ENCODE measurements at places on chromosomes 3 and 15. TPM values are rescaled to one million over a fixed set of nuclear protein-coding genes. Genes with fewer than 3 reads are reported as not detected.

DNA sequence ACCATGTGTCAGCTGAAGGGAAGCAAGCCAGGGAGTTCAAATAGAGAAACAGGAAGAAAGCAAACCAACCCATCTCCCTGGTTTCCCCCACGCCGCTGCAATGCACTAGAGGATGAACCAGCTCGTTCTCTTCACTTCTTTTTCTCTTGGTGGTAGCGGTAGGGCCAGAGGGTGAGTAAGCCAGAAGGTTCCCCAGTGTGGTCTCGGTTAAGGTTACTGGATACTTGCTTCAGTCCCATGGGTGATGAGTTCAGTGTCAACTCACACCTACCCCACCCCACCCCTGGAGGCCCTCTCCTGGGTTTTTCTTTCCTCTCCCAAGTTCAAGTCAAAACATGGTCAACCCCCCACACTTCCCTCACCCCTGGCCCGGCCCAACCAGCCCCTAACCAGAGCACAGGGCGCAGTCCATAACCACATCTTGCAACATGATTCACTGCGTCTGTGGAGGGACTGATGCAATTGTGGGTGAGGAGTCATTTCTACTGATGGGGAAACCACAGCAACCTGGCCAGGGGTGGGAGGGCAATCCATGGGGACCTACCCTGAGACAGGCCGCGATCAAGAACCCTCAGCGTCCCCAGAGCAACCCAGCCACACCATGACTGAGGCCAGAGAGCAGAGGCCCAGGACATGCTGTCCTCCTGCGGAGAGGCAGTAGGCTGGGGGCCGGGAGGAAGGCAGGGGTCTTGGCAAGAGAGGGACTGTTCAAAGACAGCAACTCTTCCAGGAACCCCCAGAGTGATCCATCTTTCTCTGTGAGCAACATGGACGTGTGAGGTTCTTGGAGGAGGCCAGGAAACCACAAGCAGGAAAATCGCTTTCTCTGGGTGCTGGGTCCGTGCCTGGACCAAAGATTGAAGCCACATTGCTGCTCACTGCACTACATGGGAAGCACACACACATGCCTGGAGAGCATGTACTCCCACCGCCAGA is 276.6 kb downstream of the UACA start:
- H3K4me3 ChIP-seq: no peak overlapping the region
- H3K27me3 ChIP-seq: peaks cover 40% of the 10 kb centered on the region
- H3K4me1 ChIP-seq: peaks cover 43% of the 10 kb centered on the region
- H3K27ac ChIP-seq: peak overlapping the region; percentile 63
- no peaks in the 10 kb centered on the region for H3K36me3 ChIP-seq

- no peaks in the 10 kb centered on the region for H3K36me3 ChIP-seq
- peak; percentile 33 for DNase-seq
- H3K27ac ChIP-seq: no peak overlapping the region
- H3K4me1 ChIP-seq: peaks cover 13% of the 10 kb centered on the region
- peaks cover 6% of the 10 kb centered on the region for H3K27me3 ChIP-seq
- H3K4me3 ChIP-seq: no peak overlapping the region
Measured at GRCh38 chr15:58864602-58865424, 68.7 kb downstream of the SLTM start.

GRCh38 chr3:106809623-106810299 is 567.5 kb upstream of the CCDC54 start:
- H3K4me3 ChIP-seq: no peak overlapping the region
- DNase-seq: no peak
- H3K4me1 ChIP-seq: no peaks in the 10 kb centered on the region
- H3K36me3 ChIP-seq: no peaks in the 10 kb centered on the region

GRCh38 chr3:112817271-112817670 is 29.4 kb downstream of the CD200R1L start:
- no peaks in the 10 kb centered on the region for H3K27me3 ChIP-seq
- no peak overlapping the region for H3K4me3 ChIP-seq
- H3K4me1 ChIP-seq: peaks cover 9% of the 10 kb centered on the region
- no peaks in the 10 kb centered on the region for H3K36me3 ChIP-seq
- H3K27ac ChIP-seq: no peak overlapping the region
- no peak for DNase-seq

- no peak for DNase-seq
- H3K4me1 ChIP-seq: peaks cover 8% of the 10 kb centered on the region
- no peaks in the 10 kb centered on the region for H3K27me3 ChIP-seq
- H3K4me3 ChIP-seq: no peak overlapping the region
- H3K36me3 ChIP-seq: peaks cover 10% of the 10 kb centered on the region
Measured at GRCh38 chr3:160379628-160380214, 19.3 kb downstream of the IFT80 start.

KNG1 gene
- not detected for total RNA-seq

POC1A gene
- total RNA-seq: 26.1 TPM

SLC27A2 gene
- 22.1 TPM for total RNA-seq

DNA sequence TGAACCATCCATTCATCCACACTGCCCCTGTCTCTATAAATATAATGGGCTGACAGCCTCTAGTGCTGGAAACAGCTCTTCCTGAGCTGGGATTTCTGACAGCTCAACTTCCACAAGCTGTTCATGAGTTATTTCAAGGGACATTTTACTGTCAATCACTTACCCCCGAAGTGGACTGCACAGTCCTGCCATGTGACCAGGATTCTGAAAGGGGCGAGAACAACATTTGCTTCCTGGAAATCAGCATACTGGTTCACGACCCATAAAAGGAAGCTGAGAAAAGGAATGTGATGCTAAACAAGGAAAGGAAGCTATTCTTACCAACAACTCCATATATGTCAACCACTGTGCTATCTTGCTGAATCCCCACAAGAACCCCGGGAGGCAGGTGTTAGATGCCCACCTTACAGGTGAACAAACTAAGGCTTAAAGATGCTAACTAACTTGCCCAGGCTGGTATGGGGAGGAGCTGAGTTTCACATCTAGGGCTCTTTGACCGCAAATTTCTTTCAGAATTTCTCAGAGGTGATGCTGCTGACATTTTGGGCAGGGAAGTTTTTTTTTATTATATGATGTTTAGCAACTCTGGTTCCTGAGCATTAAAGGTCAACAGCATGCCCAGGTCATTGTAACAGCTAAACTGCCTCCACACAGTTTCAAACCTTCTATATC is 16.5 kb upstream of the REC114 start:
- no peak overlapping the region for H3K27ac ChIP-seq
- H3K27me3 ChIP-seq: peaks cover 21% of the 10 kb centered on the region
- no peak overlapping the region for H3K4me3 ChIP-seq
- DNase-seq: no peak

OXTR gene
- 0.70 TPM for total RNA-seq

DNA sequence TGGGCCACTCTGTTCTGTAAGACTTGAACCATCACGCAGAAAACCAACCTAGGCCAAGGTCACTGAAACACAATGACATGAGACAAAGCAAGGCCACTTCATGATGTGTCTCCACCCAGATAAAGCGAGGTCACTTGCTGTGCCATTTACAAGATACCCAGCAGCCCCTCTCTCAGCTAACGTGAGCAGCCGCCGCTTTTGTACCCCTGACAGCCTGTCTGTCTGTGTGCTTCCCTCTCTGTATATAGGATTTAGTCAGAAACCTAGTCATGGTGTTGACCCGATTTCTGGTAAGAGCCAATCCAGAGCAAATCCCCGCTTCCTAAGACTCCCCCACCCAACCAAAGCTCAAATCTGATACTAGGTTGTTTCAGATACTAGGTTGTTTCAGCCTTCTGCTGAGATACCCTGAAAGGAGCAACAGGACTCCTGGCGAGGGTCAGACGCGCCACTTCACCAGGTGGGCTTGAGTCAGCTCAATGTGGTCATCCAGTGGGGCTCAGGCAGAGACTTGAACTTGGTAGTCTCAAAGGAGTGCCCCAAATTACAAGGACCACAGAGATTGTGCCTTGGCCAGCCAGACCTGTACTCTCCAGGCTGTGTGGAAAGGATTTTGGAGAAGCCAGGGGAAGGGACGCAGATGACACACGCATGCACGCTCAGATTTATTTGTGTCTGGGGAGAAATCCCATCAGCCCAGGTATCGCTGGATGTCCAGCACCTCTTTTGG is 3.1 kb upstream of the ZXDC start:
- H3K4me1 ChIP-seq: peaks cover 13% of the 10 kb centered on the region
- no peaks in the 10 kb centered on the region for H3K27me3 ChIP-seq
- no peak overlapping the region for H3K4me3 ChIP-seq
- no peak overlapping the region for H3K27ac ChIP-seq
- peaks cover under 1% of the 10 kb centered on the region for H3K36me3 ChIP-seq
- DNase-seq: no peak

DNA sequence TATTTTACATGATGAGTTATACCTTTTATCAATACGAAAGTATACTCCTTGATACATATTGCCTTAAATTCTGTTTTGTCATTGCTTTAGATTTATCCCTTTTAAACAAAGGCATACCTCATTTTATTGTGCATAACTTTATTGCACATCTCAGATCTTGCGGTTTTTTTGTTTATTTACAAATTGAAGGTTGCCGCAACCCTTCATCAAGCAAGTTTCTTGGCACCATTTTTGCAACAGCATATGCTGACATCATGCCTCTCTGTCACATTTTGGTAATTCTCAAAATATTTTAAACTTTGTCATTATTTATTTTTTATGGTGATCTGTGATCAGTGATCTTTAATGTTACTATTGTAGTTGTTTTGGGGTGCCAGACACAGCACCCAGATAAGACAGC is 20.9 kb downstream of the SNRK start:
- peak overlapping the region; percentile 70 for H3K27ac ChIP-seq
- peaks cover 85% of the 10 kb centered on the region for H3K4me1 ChIP-seq
- H3K36me3 ChIP-seq: peaks cover 53% of the 10 kb centered on the region
- DNase-seq: no peak

- DNase-seq: no peak
- no peak overlapping the region for H3K4me3 ChIP-seq
- H3K4me1 ChIP-seq: no peaks in the 10 kb centered on the region
- peaks cover 8% of the 10 kb centered on the region for H3K27me3 ChIP-seq
Measured at GRCh38 chr15:73845907-73846306, 27.5 kb upstream of the TBC1D21 start.

GRCh38 chr3:38630606-38631005 is 18.9 kb downstream of the SCN5A start:
- DNase-seq: no peak
- H3K27me3 ChIP-seq: no peaks in the 10 kb centered on the region
- H3K36me3 ChIP-seq: no peaks in the 10 kb centered on the region
- H3K4me1 ChIP-seq: no peaks in the 10 kb centered on the region

DNA sequence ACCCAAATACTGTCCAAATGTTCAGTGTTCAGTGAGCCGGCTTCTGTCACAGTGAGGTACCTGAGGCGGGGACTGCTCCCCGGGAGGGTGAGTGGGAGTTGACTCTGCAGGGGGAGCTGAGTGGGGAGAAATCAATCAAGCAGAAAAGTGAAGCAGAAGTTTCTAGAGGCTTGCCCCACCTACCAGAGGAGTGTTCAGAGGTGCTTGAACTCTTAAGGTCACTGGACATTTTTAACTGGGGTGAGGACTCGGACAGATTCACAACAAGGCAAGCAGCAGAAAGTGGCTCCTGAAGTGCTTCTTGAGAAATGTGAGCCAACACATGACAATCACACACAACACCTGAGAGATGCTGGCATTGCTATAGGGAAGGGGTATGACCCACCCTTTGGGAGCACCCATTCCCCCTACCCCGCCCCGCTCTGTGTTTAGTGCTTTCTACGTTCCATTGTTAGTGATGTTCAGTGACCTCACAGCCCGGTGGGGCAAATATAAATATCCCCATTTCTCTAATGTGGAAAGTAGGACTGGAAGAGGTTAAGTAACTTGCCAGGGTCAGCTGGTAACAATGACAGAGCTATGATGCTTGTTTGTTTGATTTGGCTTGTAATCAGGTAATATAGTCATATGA is 48.6 kb upstream of the AKAP13 start:
- H3K4me3 ChIP-seq: peak overlapping the region; percentile 41
- H3K36me3 ChIP-seq: peaks cover 3% of the 10 kb centered on the region
- H3K27me3 ChIP-seq: no peaks in the 10 kb centered on the region
- DNase-seq: no peak
- peaks cover 46% of the 10 kb centered on the region for H3K4me1 ChIP-seq
- H3K27ac ChIP-seq: peak overlapping the region; percentile 88

- H3K27me3 ChIP-seq: peaks cover 5% of the 10 kb centered on the region
- no peak for DNase-seq
- H3K36me3 ChIP-seq: no peaks in the 10 kb centered on the region
- no peak overlapping the region for H3K4me3 ChIP-seq
- H3K27ac ChIP-seq: no peak overlapping the region
Measured at GRCh38 chr3:169323578-169324451, 339.7 kb downstream of the MECOM start.

DNA sequence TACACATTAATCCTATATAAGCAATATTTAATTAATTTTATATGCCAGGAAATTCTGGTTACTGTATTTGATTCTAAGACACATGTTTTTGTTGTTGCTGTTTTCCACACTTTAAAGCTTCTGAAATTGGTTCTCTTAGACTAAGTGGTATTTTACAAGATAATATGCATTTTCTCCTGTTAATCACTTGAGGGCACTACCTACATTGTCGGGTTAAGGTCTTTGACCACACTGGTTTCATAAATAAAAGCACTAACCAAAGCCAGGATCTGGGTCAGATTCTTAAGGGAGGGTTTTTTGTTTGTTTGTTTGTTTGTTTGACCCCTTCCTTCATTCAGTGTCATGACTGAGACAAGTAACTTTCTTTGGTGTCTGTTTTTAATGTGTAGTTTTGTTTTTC is 590.2 kb downstream of the RBMS3 start:
- peaks cover 7% of the 10 kb centered on the region for H3K27me3 ChIP-seq
- H3K4me1 ChIP-seq: no peaks in the 10 kb centered on the region

CCDC54 gene
- not detected for total RNA-seq

GRCh38 chr15:81161160-81161673 is 27.1 kb downstream of the CFAP161 start:
- H3K4me3 ChIP-seq: no peak overlapping the region
- peaks cover 19% of the 10 kb centered on the region for H3K4me1 ChIP-seq
- H3K27me3 ChIP-seq: peaks cover 9% of the 10 kb centered on the region

LCTL gene
- total RNA-seq: not detected

GRCh38 chr3:122727294-122727693 is 46.7 kb downstream of the PARP14 start:
- DNase-seq: no peak
- H3K27me3 ChIP-seq: no peaks in the 10 kb centered on the region
- no peaks in the 10 kb centered on the region for H3K4me1 ChIP-seq
- H3K4me3 ChIP-seq: no peak overlapping the region

- peak overlapping the region; percentile 68 for H3K4me3 ChIP-seq
- peaks cover 72% of the 10 kb centered on the region for H3K4me1 ChIP-seq
- DNase-seq: peak; percentile 6
- peaks cover 3% of the 10 kb centered on the region for H3K36me3 ChIP-seq
- no peaks in the 10 kb centered on the region for H3K27me3 ChIP-seq
Measured at GRCh38 chr15:74777769-74778598, 3.9 kb upstream of the CSK start.

DNA sequence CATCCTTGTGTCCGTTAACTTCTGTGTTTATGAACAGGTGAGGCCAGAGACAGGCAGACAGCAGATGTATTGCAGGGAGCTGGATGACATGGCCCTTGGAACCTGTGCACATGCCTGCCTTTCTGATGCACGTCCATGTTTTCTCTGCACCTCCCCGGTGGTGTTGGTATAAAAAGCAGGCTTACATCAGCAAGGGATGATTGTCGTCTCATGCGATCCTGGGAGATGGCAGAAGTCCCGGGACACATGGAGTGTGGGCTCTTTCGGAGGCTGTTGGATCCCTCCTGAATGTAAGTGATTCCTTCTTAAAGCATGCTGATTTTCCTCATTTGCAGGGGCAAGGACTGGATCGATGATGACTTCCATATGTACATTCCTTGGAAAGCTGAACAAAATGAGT is 134.8 kb downstream of the SNRPN start:
- no peak overlapping the region for H3K27ac ChIP-seq
- no peak for DNase-seq
- peaks cover 97% of the 10 kb centered on the region for H3K36me3 ChIP-seq
- H3K27me3 ChIP-seq: no peaks in the 10 kb centered on the region

- H3K4me1 ChIP-seq: peaks cover 2% of the 10 kb centered on the region
- no peak for DNase-seq
- H3K27ac ChIP-seq: no peak overlapping the region
Measured at GRCh38 chr15:80180986-80181385, 28.2 kb downstream of the FAH start.

USP19 gene
- 45.9 TPM for total RNA-seq

TLR9 gene
- total RNA-seq: 0.74 TPM

KNL1 gene
- 33.5 TPM for total RNA-seq
